ENCODE measurements at places on chromosomes 3 and 15.

- DNase-seq = peak; percentile 40
Observed at GRCh38 chr3:99674086-99674789, 35.8 kb downstream of the COL8A1 start.

DNA sequence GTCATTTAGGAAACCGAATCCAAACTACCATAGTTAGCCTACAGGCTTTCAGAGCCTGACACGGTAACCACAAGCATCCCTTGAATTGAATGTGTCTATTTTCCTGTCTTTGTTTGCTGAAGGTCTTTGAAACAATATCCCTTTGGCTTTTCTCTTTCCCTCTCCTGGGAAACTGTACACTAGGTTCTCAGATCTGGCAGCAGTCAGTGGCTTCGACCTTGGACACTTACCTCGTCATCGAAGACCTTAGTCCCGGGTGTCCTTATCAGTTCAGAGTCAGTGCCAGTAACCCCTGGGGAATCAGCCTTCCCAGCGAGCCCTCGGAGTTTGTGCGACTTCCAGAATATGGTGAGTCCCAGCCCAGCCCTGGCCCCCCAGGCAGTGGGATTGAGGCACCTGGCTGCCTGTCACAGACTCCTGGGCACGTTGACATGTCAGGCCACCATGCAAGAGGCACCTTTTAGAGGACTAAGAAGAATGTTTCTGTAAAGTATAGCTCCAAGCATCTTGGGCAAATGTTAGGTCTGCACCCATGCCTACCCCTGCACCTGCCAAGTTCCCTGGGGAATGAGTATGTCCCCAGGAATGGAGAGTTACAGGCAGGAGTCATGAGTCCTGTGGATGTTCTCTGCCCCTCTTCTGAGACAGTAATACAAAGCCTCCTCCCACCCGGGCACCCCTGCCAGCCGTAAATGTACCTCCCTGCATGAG is 30.4 kb upstream of the UMPS start:
- DNase-seq = no peak

- DNase-seq = no peak
Observed at GRCh38 chr3:23376516-23377248, 173.6 kb downstream of the UBE2E2 start.

GRCh38 chr3:29512641-29513040 is 231.8 kb downstream of the RBMS3 start:
- DNase-seq = no peak

- DNase-seq = no peak
Observed at GRCh38 chr3:167203062-167203461, 177.0 kb downstream of the ZBBX start.

GRCh38 chr15:90667073-90667754 is 49.9 kb upstream of the BLM start:
- no peak for DNase-seq

DNA sequence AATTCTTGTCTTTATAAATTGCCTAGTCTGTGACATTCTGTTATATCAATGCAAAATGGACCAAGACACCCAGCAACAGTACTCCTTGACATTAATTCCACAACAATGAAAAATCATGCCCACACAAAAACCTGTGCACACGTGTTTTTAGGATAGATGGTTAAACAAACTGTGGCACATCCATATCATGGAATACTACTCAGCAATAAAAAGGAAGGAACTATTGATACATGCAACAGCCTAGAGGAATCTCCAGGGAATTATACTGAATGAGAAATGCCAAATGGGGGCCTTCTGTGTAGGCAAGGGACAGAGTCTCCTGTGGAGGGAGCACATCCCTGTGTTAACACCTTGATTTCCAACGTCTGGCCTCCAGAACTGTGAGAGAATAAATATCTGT is 388.5 kb downstream of the MAGI1 start:
- no peak for DNase-seq

- no peak for DNase-seq
Observed at GRCh38 chr3:53170325-53171063, 9.5 kb downstream of the PRKCD start.

GRCh38 chr3:104458657-104459056 is 908.1 kb upstream of the ALCAM start:
- no peak for DNase-seq

- DNase-seq = no peak
Observed at GRCh38 chr3:30656624-30657141, 50.3 kb downstream of the TGFBR2 start.

- no peak for DNase-seq
Observed at GRCh38 chr15:95501865-95502264, 828.6 kb upstream of the NR2F2 start.

- DNase-seq = no peak
Observed at GRCh38 chr3:71416876-71417275, 166.7 kb downstream of the FOXP1 start.

DNA sequence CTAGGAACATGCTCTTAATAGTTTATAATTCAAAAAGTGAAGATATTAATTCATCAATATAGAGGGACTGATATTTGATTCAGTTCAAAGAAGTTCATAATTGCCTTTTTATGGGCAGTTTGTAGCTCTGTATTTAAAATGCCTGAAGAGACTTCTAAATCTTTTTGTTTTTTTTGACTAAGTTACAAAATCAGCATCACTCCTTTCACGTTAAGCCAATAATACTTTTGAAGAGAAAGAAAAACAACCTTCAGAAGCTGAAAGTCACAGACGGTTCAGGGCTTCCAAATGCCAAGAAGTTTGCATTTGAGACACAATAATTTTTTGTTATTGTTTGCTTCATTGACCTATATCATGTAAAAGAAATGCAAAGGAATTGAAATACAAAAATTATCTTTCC is 394.6 kb upstream of the NR2F2 start:
- DNase-seq = no peak

DNA sequence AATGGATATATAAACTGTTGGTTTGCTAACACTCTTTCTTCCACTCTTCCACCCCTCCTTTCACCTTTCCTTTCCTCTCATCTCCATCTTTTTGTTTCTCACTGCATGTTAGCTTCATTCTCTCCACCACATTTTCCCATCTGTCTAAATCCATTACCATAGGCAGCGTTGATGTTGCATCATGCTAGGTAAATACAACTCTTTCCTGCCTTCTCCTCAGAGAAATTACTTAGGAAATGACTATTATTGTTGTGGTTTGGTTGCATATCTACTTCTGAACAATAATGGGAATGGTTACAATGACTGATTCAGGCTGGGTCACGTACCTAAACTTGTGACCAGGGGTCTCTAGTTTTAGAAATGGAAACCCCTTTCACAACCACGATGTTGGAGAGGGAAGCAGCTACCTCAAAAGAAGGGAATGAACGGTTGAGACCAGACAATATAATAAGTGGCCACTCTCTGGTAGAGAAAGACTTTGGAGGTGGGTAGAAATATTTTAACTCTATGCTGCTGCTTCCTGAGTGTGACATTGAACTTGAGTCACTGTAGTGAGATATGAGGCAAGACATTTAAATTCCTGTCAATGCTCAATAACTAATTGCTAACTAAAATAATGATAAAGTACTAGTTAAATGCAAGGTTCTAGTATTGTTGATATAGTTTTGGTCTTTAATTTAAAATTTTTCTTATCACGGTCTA is 314.1 kb upstream of the TGFBR2 start:
- no peak for DNase-seq

DNA sequence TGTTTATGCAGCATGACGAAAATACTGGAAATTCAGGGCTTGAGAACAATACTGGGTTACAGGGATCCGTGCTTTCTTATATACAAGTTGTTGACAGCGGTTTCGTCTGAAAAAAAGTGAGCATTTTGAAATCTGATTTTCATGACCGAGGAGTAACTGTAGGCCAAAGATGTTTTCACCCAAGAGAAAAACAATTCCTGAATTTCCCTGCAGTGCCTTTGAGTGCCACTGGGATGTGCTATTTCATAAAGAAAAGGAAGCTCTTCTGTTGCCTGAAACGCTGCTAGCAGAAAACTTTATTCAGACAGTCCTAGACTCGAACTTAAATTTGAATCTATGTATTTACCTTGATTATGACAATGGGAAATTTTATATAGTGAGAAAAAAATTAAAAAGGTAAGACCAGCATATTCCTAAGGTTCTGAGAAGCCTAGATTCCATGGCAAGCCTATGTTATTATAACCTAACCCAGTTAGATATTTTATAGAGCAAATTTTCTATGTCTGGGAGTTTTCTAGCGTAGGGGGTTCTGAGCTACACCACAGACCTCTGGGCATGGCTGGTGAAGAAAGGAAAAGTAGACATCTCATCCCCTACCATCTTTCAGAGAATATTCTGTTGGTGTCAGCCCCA is 30.2 kb downstream of the KCNAB1 start:
- peak; percentile 66 for DNase-seq

DNA sequence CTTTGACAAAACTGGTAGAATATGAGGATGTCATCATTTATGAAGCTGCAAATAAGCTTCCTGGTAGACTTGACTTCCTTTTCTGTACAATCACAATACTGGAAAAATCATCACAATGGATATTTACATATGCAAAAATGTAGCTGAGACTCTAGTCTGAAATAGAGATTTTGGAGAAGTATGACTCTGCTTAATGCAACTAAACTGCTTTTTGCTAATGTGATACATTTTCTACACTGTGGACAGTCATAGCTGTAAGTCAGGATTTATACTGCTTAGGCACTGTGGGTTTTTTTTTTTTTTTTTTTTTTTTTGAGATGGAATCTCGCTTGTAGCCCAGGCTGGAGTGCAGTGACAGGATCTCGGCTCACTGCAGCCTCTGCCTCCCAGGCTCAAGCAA is 34.5 kb upstream of the ST3GAL6 start:
- no peak for DNase-seq

DNA sequence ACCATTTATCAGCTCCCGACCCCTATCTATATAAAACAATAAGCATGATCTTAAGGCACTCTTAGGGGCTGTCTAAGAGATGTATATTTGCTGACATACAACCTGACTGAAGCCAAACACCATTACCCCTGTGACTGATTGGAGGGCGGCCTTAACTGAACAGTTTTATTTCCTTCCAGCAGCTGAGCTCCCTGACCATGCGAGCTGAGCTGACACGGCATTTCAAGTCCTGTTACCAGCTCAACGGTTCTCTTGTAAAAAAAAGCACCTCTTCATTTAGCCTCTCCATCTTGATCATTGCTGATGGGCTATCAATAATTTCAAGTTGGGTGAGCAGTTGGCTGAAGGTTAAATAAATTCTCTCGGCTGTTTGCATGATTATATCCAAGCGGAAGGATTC is 33.4 kb upstream of the BNIP2 start:
- no peak for DNase-seq

- peak; percentile 58 for DNase-seq
Observed at GRCh38 chr3:33636125-33636850, 81.8 kb downstream of the CLASP2 start.

- DNase-seq = no peak
Observed at GRCh38 chr3:80247766-80248165, 480.0 kb upstream of the ROBO1 start.

Measured in fibroblast of gingiva (primary cell).